ENCODE measurements at places on chromosomes 16 and 17. TPM values are rescaled to one million over a fixed set of nuclear protein-coding genes. Genes with fewer than 3 reads are reported as not detected.

GRCh38 chr17:64065161-64065560 is 44.7 kb upstream of the ICAM2 start:
- H3K4me1 ChIP-seq = no peaks in the 10 kb centered on the region
- no peak overlapping the region for H3K27ac ChIP-seq
- no peak overlapping the region for H3K4me3 ChIP-seq
- H3K36me3 ChIP-seq = no peaks in the 10 kb centered on the region

DNA sequence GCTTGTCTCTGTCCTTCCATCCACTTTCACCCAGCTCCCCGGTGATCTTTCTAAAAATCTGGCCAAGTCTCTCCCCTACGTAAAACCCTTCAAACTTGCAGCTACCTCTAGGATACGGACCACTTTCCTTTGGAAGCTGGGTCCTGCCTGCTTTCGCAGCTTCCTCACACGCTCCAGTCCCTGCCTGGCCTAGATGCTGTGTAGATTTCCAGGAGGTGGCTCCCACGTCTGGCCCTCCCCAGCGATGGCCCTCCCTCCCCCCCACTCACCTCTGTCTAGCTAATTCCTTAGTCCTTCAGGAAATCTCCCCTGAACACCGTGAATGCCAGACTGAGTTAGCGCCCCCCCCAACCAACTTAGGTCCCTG is 579 bp upstream of the LRRC59 start:
- H3K36me3 ChIP-seq = peaks cover 21% of the 10 kb centered on the region
- peaks cover 30% of the 10 kb centered on the region for H3K4me1 ChIP-seq
- H3K4me3 ChIP-seq = no peak overlapping the region
- no peak for DNase-seq

- no peaks in the 10 kb centered on the region for H3K27me3 ChIP-seq
- H3K4me1 ChIP-seq = no peaks in the 10 kb centered on the region
- no peak overlapping the region for H3K4me3 ChIP-seq
- peaks cover 8% of the 10 kb centered on the region for H3K36me3 ChIP-seq
Observed at GRCh38 chr17:561116-561515, 153.5 kb downstream of the VPS53 start.

- H3K27ac ChIP-seq = no peak overlapping the region
- no peaks in the 10 kb centered on the region for H3K36me3 ChIP-seq
- no peak overlapping the region for H3K4me3 ChIP-seq
- no peak for DNase-seq
- no peaks in the 10 kb centered on the region for H3K4me1 ChIP-seq
Observed at GRCh38 chr17:83126275-83126811, 46.9 kb downstream of the METRNL start.

GRCh38 chr16:82281544-82281943 is 111.5 kb upstream of the MPHOSPH6 start:
- DNase-seq = no peak
- H3K36me3 ChIP-seq = no peaks in the 10 kb centered on the region
- H3K27ac ChIP-seq = no peak overlapping the region
- H3K27me3 ChIP-seq = no peaks in the 10 kb centered on the region
- no peak overlapping the region for H3K4me3 ChIP-seq
- H3K4me1 ChIP-seq = no peaks in the 10 kb centered on the region

- H3K36me3 ChIP-seq = no peaks in the 10 kb centered on the region
- no peaks in the 10 kb centered on the region for H3K4me1 ChIP-seq
- H3K4me3 ChIP-seq = no peak overlapping the region
- H3K27me3 ChIP-seq = no peaks in the 10 kb centered on the region
Observed at GRCh38 chr16:84153660-84154214, 8.6 kb downstream of the DNAAF1 start.

Gene AOC3
- total RNA-seq = 49.0 TPM

Data from tibial nerve (tissue), 4 donors.